ENCODE measurements at places on chromosomes 7 and 10. TPM values are rescaled to one million over a fixed set of nuclear protein-coding genes. Genes with fewer than 3 reads are reported as not detected.

Gene CCDC172
- polyA plus RNA-seq, result not detected

Gene TMEM140
- 6.1 TPM for polyA plus RNA-seq

Gene TMEM229A
- not detected for polyA plus RNA-seq

- H3K36me3 ChIP-seq, result no peaks in the 10 kb centered on the region
- 0 out of 2 replicates have a peak, but pooled peaks cover 5% of the 10 kb centered on the region for H3K4me1 ChIP-seq
- DNase-seq, result no peak
- H3K4me3 ChIP-seq, result no peak overlapping the region
- H3K27ac ChIP-seq, result no peak overlapping the region
These were observed 3.0 kb downstream of the TBATA start for GRCh38 chr10:70782086-70782745.

GRCh38 chr7:100489824-100490223 is 6.1 kb downstream of the NYAP1 start:
- H3K36me3 ChIP-seq, result no peaks in the 10 kb centered on the region
- H3K4me3 ChIP-seq, result no peak overlapping the region
- no peak overlapping the region for H3K27ac ChIP-seq
- H3K4me1 ChIP-seq, result no peaks in the 10 kb centered on the region

Gene CEP55
- polyA plus RNA-seq, result 14.9 TPM
